ENCODE measurements at places on chromosomes 1 and 21. TPM values are rescaled to one million over a fixed set of nuclear protein-coding genes. Genes with fewer than 3 reads are reported as not detected.

PPIAL4G gene
- total RNA-seq: 0.14 TPM

MAP1LC3C gene
- not detected for total RNA-seq

CCDC27 gene
- total RNA-seq: not detected

LRRC71 gene
- not detected for total RNA-seq

TMPRSS3 gene
- 91.9 TPM for total RNA-seq

RRP1B gene
- total RNA-seq: 52.6 TPM

SLC22A15 gene
- total RNA-seq: 1.5 TPM

TNFRSF9 gene
- total RNA-seq: 86.2 TPM

PLD5 gene
- total RNA-seq: not detected

ABCG1 gene
- total RNA-seq: 53.1 TPM

AMY1B gene
- not detected for total RNA-seq

HP1BP3 gene
- total RNA-seq: 333 TPM

MCOLN3 gene
- 0.74 TPM for total RNA-seq

INSRR gene
- 0.17 TPM for total RNA-seq

MMP23B gene
- total RNA-seq: 1.5 TPM

EIF3I gene
- total RNA-seq: 241 TPM

NOS1AP gene
- 0.26 TPM for total RNA-seq

CEP170 gene
- 54.7 TPM for total RNA-seq

RGSL1 gene
- not detected for total RNA-seq

IL19 gene
- total RNA-seq: not detected

DSCAM gene
- total RNA-seq: not detected
